Peyer's patch (tissue), 4 donors: ENCODE measurements at places on chromosomes 6 and 20. TPM values are rescaled to one million over a fixed set of nuclear protein-coding genes. Genes with fewer than 3 reads are reported as not detected.

HECA gene
- 60.9 TPM for total RNA-seq

ZBTB46 gene
- 6.0 TPM for total RNA-seq

SALL4 gene
- total RNA-seq: not detected

BTN1A1 gene
- not detected for total RNA-seq

MYB gene
- total RNA-seq: 15.3 TPM

IMPG1 gene
- total RNA-seq: not detected

DPPA5 gene
- not detected for total RNA-seq

MCHR2 gene
- total RNA-seq: not detected

GLP1R gene
- not detected for total RNA-seq

- H3K27ac ChIP-seq: no peak overlapping the region
- H3K4me1 ChIP-seq: no peaks in the 10 kb centered on the region
- no peaks in the 10 kb centered on the region for H3K27me3 ChIP-seq
- no peaks in the 10 kb centered on the region for H3K36me3 ChIP-seq
- DNase-seq: no peak
Observed at GRCh38 chr20:51276296-51276695, 253.4 kb upstream of the KCNG1 start.

- no peaks in the 10 kb centered on the region for H3K27me3 ChIP-seq
- no peak for DNase-seq
- no peaks in the 10 kb centered on the region for H3K4me1 ChIP-seq
- H3K36me3 ChIP-seq: no peaks in the 10 kb centered on the region
- H3K27ac ChIP-seq: no peak overlapping the region
- H3K4me3 ChIP-seq: no peak overlapping the region
Observed at GRCh38 chr6:90676516-90677300, 89.8 kb upstream of the MAP3K7 start.

- H3K4me1 ChIP-seq: no peaks in the 10 kb centered on the region
- H3K27me3 ChIP-seq: no peaks in the 10 kb centered on the region
- H3K4me3 ChIP-seq: no peak overlapping the region
- no peak overlapping the region for H3K27ac ChIP-seq
Observed at GRCh38 chr6:43712579-43712978, 25.0 kb upstream of the MRPS18A start.

GRCh38 chr6:15948930-15949900 lies 179.7 kb upstream of the MYLIP start:
- no peak for DNase-seq
- no peaks in the 10 kb centered on the region for H3K36me3 ChIP-seq
- no peaks in the 10 kb centered on the region for H3K27me3 ChIP-seq
- H3K4me3 ChIP-seq: no peak overlapping the region
- no peaks in the 10 kb centered on the region for H3K4me1 ChIP-seq
- H3K27ac ChIP-seq: no peak overlapping the region

GRCh38 chr20:42581311-42581710 lies 608.4 kb downstream of the PTPRT start:
- H3K27me3 ChIP-seq: no peaks in the 10 kb centered on the region
- no peak overlapping the region for H3K27ac ChIP-seq
- no peak overlapping the region for H3K4me3 ChIP-seq
- H3K36me3 ChIP-seq: no peaks in the 10 kb centered on the region

DNA sequence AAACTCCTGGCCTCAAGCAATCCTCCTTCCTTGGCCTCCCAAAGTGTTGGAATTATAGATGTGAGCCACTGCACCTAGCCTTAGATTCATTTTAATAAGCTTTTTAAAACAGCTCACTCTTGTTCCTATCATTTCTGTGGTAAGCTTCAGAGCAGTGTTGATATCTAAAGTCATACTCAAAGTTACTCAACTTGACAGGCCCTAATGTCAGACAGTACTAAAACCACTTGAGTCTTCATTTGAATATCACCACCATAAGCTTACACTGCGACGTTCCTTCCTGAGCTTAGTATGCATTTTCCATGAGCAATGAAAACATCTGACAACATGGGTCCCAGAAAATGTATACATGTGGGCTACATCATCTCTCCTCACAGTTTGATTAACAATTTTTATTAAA lies 6.0 kb downstream of the FUCA2 start:
- H3K4me1 ChIP-seq: no peaks in the 10 kb centered on the region
- H3K27ac ChIP-seq: no peak overlapping the region
- no peak overlapping the region for H3K4me3 ChIP-seq
- no peaks in the 10 kb centered on the region for H3K27me3 ChIP-seq

GRCh38 chr6:142945446-142946180 lies 637 bp upstream of the HIVEP2 start:
- H3K4me3 ChIP-seq: peak overlapping the region; percentile 88
- DNase-seq: peak; percentile 65
- H3K4me1 ChIP-seq: no peaks in the 10 kb centered on the region
- H3K27me3 ChIP-seq: no peaks in the 10 kb centered on the region
- H3K36me3 ChIP-seq: no peaks in the 10 kb centered on the region

DNA sequence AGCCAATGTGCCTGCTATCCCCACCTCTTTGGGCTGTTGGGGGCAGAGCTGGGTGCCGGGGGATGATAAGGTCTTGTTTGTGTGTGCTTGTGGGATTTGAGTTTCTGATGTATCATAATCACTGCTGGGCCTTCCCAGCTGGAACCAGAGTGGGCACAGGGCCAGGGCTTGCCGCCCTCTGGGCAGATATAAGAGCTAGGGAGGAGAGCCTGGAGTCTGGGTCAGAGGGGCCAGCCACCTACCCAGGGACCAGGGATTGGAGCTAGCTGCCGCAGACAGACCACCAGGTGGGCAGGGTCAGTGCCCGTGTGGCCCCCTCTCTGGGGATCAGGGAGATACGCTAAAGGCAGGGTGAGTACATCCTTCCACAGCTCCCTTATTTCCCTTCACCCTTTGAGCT lies 3.1 kb upstream of the TLDC2 start:
- H3K4me3 ChIP-seq: no peak overlapping the region
- DNase-seq: peak; percentile 50
- H3K27me3 ChIP-seq: no peaks in the 10 kb centered on the region
- H3K27ac ChIP-seq: peak overlapping the region; percentile 57
- H3K4me1 ChIP-seq: no peaks in the 10 kb centered on the region

GRCh38 chr6:52925042-52925441 lies 15.5 kb upstream of the GSTA3 start:
- H3K27me3 ChIP-seq: no peaks in the 10 kb centered on the region
- no peak overlapping the region for H3K4me3 ChIP-seq
- H3K27ac ChIP-seq: no peak overlapping the region
- H3K36me3 ChIP-seq: no peaks in the 10 kb centered on the region
- DNase-seq: no peak
